Stimulated activated CD4-positive, alpha-beta T cell treated with anti-CD3 and anti-CD28 coated beads, Interleukin-1b, Interleukin-23, amount 100 ng/mL, for 48 hours (primary cell): ENCODE measurements at places on chromosomes 13 and 19.

DNA sequence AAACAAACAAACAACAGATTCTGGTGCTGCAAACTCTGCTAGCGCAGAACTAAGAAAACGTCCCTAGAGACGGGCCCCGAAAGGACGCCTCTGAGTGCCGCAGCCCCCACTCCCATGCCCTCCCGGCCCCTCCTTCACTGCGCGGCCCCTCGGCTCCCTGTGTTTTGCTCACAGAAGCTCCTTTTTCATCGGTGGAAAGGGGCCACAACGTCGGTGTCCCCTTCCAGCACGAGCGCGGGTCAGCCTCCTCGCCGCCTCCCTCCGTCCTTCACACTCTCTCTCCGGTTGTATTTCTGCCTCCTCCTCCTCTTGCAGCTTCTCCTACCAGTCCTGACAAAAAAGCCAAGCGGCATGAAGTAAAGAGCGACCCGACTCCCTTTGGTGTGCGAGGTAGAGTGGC lies 14.8 kb upstream of the F7 start:
- no peak for DNase-seq

- no peak for DNase-seq
Measured at GRCh38 chr19:2139385-2140137, 11.8 kb downstream of the AP3D1 start.

DNA sequence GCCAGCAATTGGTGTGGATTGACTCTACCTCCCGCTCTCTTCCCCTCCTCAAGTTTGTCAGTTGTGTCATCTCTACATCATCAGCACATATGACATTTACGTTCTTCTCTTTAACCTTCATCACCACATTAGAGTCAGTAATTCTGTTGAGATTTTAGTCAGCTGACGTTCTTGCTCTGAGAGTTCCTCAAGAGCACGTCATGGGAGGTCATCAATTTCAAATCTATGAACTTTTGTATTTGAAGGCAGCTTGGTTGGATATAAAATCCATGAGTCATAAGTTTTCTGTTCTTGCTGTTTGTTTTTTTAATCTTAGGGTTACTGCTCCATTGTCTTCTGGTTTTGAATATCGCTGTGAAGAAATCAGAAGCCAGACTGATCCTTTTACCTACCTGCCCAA lies 21.8 kb upstream of the ARGLU1 start:
- DNase-seq = no peak

GRCh38 chr13:93309886-93310523 lies 83.4 kb downstream of the GPC6 start:
- DNase-seq = no peak

GRCh38 chr19:18815673-18816072 lies 16.1 kb upstream of the UPF1 start:
- no peak for DNase-seq

- no peak for DNase-seq
Measured at GRCh38 chr13:65808061-65808460, 1422.1 kb downstream of the PCDH9 start.

- no peak for DNase-seq
Measured at GRCh38 chr19:45146251-45146650, 14.5 kb downstream of the NKPD1 start.

GRCh38 chr13:93145199-93145598 lies 81.4 kb upstream of the GPC6 start:
- DNase-seq = no peak

DNA sequence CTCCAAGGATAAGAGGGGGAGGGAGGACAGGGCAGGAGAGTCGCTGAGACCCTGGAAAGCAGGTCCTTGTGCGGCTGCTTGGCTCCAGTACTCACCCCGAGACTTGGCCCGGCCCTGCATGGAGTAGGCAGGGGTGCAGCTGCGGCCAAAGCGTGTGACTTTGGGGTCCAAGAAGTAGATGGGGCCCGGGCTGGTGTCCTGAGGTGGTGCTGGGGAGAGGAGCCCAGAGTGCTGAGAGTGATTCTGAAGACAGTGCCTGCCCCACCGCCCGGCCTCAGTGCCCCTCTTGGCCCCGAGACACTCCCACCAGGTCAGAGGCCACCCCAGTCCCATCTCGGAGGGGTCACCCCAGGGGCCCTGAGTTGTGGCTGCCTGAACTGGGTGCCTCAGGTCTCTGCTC lies 6.7 kb upstream of the SHC2 start:
- no peak for DNase-seq

GRCh38 chr13:40077396-40078027 lies 422.1 kb downstream of the COG6 start:
- DNase-seq = no peak

DNA sequence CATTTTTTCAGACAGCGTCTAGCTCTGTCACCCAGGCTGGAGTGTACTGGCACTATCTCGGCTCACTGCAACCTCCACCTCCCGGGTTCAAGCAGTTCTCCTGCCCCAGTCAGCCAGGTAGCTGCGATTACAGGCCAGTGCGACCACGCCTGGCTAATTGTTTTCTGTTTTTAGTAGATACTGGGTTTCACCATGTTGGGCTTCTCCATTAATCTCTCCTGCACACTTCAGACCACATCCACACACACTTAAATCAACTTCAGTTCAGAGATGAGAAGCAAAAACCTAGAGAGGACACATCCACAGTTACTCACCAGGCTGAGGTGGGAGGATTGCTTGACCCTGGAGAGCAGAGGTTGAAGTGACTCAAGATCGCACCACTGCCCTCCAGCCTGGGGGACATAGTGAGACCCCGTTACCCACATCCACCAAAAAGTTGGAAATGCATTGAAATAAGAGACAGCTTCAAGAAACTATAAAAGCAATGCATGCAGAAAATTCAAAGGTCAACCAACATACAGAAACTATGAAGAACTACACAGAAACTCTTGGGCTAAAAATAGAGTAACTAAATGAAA lies 42.3 kb downstream of the ZNF611 start:
- DNase-seq = no peak

- no peak for DNase-seq
Measured at GRCh38 chr19:6604906-6605305, 14.0 kb upstream of the CD70 start.

DNA sequence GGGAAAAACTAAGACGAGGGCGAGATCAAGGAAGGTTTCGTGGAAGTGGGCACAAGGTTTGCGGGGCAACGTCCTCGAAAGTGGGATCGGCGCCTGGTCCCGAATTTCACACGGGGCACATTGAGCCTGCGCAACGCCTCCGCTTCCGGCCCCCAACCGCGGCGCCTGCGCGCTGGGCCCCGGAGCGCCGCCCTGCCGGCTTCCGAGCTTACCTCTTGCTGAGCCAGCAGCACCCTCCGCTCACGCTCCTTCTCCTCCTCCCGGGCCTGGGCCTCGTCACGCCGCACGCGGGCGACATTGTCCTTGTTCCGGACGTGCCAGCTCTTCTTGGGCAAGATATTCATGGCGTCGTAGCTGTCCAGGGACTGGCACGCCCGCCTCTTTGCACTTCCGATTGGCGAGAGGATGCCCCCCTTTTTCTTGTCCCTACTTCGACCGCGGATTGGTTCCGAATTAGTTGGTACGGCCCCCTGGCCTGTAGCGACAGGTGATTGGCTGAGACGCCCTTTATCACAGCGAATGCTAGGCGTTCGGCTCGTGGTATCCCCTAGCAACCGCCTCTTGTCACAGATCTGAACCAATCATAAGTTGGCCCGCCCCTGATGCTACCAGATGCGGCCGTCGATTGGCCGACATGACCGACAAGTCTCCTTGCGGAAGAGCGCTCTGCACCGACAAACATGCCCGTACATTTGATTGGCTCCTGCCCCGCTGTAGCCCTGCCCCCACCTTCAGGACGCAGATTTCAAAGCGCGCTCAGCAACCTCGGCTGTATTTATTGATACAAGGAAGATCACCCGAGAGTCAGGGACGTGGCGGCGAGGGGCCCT lies at the start of gene LENG1:
Gene LENG1, minus strand, starts transcription at position 370 of the 830 bp plus-strand sequence. Its CDS starts 26 bp downstream, at position 344.
- DNase-seq = peak; percentile 100

- DNase-seq = no peak
Measured at GRCh38 chr13:104015646-104016396, 949.6 kb upstream of the SLC10A2 start.

GRCh38 chr13:43915451-43915850 lies 35.7 kb downstream of the LACC1 start:
- no peak for DNase-seq

DNA sequence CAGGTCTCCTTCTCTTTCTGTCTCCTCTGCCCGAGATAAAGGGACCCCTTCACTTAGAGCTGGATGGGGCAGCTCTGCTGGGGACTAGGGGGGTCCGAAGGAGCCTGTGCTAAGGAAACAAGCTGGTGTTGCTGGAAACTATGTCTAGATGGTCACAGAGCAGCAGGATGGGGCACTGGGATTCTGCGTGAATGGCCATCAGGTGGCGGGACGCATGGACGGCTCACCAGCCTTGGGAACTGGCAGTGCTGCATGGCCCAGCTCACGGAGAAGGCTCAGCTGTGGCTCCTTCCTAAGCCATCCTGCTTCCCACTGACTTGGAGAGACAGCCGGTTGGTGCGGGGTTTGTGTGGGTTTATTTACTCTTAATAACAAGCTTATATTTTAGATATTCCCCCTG lies 411.8 kb downstream of the ZNF536 start:
- no peak for DNase-seq

- no peak for DNase-seq
Measured at GRCh38 chr13:44549476-44549875, 26.7 kb downstream of the TSC22D1 start.

GRCh38 chr19:37855098-37855497 lies 51.3 kb downstream of the WDR87 start:
- peak; percentile 51 for DNase-seq

DNA sequence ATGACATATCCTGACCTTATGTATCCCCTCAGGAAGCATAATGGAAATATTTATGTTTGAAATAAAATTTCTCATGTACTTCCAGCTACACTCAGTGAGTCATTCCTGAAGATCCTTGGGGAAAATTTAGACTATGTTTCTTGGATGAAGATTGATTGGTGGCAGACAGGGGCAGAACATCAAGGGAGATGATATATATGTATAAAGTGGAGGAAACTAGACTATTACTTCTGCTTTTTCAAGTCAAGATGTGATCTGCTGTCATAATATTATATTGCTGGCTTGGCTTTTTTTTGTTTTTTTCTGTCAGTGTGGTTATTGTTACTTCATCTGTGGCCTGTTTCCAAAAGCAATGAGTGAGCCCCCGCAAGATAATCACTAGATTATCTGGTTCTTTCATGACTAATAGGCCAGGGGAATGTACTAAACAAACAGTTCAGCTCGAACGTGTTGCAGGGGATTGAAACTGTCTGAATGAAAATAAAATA lies 87.2 kb upstream of the TNFSF11 start:
- no peak for DNase-seq

GRCh38 chr19:1699998-1700732 lies 47.8 kb upstream of the TCF3 start:
- DNase-seq = no peak

DNA sequence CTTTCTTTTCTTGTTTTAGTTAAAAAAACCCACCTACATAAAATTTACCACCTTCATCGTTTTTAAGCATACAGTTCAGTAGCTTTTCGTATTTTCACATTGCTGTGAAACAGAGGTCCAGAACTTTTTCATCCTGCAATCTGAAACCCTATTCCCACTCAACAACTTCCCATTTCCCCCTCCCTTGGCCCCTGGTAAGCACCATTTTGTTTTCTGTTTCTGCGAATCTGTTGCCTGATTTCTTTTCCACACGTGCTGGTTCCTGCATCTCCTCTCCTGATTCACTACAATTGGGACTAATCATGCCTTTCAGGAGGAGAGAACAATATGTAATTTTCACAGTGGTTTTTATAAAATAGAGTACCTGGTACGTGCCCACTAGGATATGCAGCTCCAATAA lies 149.2 kb upstream of the RNF113B start:
- no peak for DNase-seq

- no peak for DNase-seq
Measured at GRCh38 chr13:44974056-44974793, 15.0 kb downstream of the NUFIP1 start.

GRCh38 chr13:57716295-57716694 lies 84.8 kb downstream of the PCDH17 start:
- DNase-seq = no peak

- DNase-seq = no peak
Measured at GRCh38 chr19:38015761-38016160, 108.8 kb downstream of the SIPA1L3 start.

DNA sequence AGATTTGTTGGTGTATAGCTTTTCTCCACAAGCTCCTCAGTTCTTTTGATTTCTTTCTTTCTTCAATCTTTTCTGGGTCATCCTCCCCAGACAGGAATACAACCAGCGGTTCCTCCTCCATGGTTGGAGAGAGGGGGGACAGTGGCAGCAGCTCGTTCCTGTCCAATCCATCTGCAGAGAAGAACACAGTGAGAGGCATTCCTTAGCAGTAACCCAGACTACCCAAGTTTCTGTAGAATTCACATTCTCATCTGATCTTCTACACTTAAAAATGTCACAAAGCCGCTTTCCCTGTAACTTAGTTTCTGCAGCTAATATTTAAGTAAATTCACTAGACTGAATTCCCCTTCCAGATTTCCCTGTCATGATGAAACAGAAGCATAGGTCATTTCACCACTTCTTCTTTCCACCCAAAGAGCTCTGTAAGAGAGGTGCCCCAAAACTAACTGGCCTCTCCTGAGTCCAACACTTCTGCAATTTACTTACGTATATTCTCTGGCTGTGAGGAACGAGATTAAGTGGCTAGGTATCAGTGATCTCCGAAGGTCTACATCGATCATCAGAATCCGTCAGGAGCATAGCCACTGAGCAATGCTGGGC lies 171.9 kb downstream of the TBC1D4 start:
- DNase-seq = no peak

DNA sequence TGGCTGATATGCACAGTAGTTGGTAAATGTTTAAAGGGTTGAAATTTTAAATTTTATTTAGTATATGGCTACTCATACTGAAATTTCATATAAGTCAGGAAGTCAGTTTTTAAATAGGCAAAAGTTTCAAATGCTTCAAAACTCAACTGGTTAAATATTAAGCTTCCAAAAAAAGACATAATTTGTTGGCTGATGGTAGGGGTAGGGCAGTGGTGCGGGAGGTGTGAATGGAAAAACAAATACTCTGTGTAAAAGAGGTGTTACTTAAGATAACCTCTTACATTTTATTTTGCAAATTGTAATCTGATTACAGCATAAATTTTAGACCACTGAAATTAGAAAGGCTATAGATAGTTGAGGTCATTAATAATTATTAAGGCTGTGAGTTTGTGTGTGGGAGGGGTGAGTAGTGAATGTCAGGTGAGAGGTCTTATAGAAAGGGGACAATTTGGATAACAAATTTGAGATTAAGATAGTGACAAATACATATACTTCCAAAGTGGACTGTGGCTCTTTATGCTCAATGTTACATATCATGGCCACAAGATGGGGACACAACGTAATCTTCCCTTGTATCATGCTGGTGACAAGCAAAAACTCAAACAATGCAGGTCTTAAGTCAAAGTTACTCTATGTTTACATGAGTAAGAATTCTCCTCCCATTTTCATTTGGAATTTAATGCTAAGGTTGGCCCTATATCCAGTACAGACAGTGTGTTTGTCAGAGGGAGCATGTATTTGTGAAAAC lies 36.6 kb upstream of the OXGR1 start:
- DNase-seq = no peak
